BJ (cell line): ENCODE measurements at places on chromosomes 7 and 10.

GRCh38 chr10:71774916-71775702 is 1.8 kb upstream of the VSIR start:
- DNase-seq = no peak

GRCh38 chr7:150737265-150738055 is at the start of gene GIMAP5:
TSS of gene GIMAP5 (plus strand) at chr7:150737418. CDS start at chr7:150740885, 3,467 bp downstream.
- no peak for DNase-seq

DNA sequence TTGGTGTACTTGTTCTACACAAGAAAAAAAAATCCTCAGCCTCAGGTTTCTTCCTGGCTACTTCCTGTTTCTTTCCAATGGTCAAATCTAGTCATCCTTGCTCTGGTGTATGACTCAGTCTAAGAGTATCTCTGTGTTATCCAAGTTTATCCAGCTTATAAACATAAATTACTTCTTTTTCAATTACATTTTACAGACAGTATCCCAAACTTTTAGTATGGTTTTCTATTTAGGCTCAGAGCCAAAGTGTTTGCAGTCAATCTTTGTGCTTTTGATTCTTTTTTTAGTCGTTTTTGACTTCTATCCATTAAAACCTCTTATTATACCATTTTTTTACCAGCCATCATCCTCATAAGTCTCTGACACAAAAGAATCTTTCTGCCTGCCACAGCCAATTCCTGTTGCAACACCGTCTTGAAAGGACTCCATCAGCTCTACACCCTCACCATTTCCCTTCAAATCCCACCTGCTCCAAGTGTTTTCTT is 294.6 kb downstream of the PTEN start:
- DNase-seq = peak; percentile 68

- no peak for DNase-seq
These were observed 116.0 kb downstream of the SLIT1 start for GRCh38 chr10:97069576-97070362.

DNA sequence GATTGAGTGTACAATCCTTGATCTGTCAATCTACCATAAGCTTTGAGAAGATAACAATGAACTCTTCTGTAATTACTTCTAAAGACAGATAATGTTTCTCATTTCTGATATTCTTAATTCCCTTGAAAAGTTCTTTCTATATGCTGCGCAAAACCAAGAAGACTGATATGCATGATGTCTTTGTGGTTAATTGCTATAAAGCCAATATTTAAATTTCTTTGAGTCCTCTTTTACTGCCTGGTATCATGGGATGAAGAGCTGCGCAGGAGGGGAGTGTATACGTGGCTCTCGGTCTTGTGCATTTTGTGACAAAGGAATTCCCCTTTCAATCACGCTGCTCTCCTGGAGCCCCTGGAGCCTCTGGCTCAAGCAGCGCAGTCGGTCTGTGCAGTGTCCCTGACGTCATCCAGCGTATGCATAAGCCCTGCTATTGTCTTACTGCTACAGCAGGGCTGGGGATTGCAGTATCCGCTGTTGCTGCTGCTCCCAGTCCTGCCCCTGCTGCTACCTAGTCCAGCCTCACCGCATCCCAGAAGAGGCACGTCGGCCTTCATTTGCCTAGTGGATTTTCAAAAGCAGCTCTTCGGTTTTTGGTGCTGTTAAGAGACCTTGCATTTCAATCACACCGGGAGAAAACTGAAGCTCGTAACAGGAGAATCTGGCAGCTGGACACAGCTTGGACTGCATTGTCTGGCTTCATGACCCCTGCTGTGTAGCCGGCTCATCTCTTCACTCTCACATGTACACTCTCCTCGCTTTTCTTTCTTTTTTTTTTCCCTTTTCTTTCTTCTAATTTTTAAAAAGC is 66.7 kb downstream of the ST7 start:
- peak; percentile 28 for DNase-seq

DNA sequence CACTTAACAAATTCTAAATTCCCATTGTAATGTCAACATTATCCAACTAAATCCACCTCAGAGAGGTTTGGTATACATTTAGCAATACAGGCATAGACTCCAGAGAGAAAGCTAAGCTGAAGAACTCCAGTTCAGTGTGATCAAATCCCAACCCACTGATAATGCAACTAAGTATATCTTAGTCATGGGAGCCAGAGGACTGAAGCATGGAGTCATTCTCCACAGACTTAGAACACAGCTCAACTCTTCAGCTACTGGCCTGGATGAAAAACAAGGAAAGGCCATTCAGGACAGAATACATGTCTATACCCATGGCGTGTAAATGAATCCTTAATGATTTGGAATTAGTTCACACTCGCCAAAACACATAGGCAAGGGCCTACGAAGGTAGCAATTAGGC is 27.9 kb downstream of the NOC3L start:
- no peak for DNase-seq
